ENCODE measurements at places on chromosomes 3 and 15.

DNA sequence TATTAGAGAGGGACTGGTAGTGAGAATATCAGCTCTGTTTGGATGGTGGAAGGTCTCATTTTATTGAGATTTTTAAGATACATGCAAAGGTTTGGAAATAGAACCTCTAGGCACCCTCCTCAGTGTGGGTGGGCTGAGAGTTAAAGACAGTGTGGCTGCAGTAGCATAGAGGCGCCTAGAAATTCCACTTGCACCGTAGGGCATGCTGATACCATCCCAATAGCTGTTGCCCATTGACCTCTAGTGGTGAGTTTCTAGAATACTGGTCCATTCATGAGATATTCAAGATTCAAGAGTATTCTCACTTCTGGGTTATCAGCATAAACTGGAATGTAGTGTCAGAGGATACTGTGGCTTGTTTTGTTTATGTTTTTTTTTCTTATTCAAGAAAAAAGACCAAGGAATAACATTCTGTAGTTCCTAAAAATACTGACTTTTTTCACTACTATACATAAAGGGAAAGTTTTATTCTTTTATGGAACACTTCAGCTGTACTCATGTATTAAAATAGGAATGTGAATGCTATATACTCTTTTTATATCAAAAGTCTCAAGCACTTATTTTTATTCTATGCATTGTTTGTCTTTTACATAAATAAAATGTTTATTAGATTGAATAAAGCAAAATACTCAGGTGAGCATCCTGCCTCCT lies 87.2 kb downstream of the TGFBR2 start:
- no peak for DNase-seq

GRCh38 chr15:89150287-89150686 lies 62.0 kb downstream of the ABHD2 start:
- DNase-seq: no peak

- DNase-seq: no peak
Observed at GRCh38 chr15:93051236-93052089, 37.5 kb downstream of the RGMA start.

GRCh38 chr3:52532838-52533622 lies 627 bp downstream of the NT5DC2 start:
- DNase-seq: peak; percentile 52

DNA sequence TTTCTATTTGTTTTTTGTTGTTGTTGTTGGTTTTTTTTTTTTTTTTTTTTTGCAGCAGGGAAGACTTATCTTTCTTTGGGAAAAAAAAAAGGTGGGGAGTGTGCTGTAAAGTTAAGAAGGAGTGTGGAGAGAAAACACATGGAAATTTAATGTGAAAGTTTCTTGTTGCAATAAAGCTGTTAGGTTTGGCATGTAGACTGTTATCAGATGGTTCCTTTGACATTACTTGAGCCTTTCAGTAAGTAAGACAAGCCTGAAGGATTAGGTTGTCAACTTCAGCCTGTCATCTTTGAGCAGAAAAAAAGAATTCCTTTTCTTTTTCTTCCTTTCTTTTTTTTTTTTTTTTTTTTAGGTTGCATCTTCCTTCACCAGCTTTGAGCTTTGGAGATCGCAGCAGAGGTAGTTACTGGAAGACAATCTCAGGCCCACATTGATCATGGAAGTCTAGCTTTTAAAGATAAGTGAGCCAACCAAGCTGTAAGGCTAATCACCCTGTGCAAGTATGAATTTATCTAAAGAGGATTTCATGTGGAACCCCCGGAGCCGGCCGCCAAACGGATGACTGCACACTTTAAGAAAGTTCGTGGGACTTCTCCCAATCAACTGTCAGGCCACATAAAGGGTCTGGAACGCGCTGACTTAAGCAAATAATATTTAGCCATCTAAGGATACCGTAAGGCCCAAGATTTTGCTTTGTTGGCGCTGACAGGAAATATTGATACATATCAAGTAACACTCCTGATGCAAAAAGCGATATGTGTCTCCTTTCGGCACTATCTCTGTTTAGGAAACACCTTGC lies 1040.1 kb upstream of the NR2F2 start:
- no peak for DNase-seq

- no peak for DNase-seq
Observed at GRCh38 chr3:87120881-87121280, 106.2 kb upstream of the CHMP2B start.

DNA sequence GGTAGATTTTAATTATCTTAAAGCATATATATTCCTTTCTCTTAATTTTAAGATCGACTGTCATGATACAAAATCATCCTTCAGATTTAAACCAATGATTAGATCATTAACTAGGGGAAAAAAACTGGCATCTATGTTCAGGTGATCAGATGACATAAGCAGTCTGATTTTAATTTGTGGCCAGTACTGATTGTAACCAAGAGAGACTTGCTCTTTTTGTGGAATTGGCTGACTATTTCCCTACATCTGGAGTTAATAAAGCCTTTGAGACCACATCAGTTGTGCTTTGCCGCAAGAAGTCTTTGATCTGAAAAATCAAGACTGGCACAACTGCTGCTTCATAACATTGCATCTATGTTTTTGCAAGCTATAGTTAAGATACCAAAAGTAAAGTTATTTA lies 148.4 kb upstream of the CGNL1 start:
- DNase-seq: no peak

GRCh38 chr3:147197739-147198138 lies 208.6 kb downstream of the ZIC4 start:
- DNase-seq: no peak

DNA sequence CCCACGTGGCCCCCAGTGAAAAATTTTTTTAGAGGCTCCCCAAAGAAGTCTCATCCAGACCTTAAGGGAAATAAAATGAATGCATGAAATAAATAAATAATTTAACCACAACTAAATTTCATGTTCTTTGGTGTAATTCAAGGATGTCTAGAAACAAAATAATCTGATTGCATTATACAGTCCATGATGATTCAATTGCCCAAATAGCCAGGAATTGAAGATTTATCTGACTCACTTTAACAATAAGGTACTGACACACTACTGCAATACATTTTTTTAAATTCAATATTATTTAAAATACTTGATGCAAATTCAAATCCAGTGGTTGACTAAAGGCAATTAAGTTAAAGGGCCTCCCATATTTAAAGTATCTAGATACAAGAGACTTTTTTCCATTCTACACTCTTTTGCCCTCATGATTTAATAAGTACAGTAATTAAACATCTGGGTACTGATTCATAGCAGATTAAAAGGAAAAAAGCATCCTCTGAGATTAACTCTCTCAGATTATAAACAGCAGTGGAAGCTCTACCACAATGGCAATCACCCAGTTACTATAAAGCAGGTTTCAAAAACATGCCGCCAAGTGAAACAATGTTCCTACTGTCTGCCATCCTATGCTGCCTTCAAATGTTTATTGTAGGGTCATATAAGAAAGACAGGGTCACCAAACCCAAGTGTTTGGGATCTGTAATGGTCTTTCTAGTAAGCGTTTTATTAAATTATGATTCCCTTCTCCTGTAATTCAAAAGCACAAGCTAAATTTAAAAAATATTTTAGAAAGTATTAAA lies 9.9 kb downstream of the UQCC5 start:
- DNase-seq: no peak
